ENCODE measurements at places on chromosomes 6 and 20. TPM values are rescaled to one million over a fixed set of nuclear protein-coding genes. Genes with fewer than 3 reads are reported as not detected.

DNA sequence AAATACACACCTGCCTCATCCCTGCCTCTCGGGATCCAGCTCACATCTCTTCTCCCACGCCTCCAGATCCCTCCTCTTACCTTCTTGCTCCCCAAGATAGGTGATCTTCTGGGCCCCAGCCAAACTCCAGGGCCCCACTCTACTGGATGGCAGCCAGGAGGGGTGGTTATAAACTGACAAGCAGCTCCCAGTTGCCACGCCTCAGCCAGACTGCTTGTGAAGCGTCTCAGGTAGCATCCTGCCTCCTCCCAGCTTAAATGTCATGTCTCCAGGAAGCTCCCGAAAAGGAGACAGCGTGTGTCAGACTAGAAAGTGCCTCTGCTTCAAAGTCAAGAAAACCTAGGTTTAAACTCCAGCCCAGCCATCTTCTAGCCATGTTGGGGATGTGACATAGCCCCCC, 114.1 kb downstream of the LRFN2 start:
- no peak for DNase-seq

GRCh38 chr6:136831873-136832562, 9.6 kb downstream of the PEX7 start:
- no peak for DNase-seq

DNA sequence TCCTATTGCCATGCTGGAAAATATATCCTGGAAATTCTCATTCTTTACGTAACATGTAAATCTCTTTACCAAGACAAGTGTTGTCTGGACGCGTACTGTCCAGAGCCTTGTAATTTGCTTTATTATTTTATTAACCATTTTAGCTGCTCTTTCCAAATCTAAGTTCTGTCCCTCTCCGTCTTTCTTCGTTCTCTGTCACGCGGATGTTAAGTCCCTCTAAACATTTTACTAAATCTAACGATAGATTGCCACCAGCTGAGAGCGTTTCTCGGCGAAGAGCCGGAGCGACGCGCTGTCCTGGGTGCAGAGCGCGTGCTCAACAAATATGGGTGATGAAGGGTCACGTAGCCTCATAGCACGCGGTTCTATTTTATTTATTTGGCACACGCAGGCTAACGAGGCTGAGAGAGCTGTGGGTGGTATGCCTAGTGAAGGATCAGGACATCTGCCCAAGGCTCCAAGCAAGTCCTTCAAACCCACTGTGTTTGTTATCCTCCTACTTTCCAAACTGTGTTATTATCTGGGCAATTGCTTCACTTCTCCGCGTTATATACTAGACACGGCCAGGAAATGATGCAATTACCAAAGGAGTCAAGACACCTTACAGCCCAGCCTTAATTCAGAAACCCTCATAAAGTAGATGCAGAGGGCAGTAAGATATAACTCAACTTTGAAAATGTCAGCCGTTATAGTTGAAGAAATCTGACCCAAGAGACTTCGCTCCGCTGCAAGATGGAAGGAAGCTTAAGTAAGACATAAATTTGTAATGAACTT, 10.0 kb upstream of the NCOA7 start:
- peak; percentile 88 for DNase-seq

- no peak for DNase-seq
Observed at GRCh38 chr6:158850807-158851115, 31.6 kb upstream of the EZR start.

- no peak for DNase-seq
Observed at GRCh38 chr20:1038205-1038604, 36.1 kb upstream of the RSPO4 start.

DNA sequence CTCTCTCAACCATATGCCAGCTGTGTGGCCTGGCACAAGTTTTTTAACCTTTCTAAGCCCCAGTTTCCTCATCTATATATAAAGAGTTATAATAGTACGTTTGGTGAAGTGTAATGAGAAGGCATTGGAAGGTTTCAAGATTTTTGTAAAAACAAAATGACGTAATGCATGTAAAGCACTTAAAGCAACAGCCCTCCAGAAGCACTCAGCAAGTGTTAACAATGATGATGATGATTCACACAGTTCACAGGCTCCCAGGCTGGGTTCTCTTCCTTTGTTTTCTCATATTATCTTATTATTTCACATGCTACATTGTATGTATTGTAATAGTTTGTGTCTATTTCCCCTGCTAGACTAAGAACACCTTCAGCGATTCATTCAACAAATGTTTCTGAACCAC, 6.2 kb downstream of the CEP250 start:
- no peak for DNase-seq

DNA sequence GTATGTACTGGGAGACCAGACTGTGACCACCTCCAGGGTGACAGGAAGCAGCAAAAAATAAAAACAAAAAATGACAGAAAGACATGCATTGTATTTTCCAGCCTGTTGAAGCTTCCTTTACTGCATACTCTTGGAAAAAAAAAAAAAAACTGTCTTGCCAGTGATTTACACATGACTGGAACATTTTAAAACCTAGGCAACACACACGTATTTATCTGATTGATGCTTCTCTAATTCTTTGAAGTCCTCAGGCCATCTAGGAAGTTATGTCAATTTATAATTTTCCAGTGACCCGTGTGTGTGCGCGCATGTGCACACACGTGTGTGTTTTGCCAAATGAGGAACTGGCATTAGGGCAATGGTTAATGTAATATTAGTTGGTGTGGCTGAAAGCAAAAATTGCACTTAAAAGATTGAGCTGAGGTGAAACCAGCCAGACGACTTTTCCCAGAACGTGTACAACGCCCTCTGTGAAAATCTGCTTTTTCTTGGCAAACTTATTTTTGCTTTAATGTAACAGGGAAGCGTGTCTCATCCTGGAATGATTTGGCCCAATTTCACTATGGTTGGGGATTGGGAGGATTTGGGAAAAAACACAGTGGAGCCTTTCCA, 315.2 kb downstream of the TFAP2A start:
- DNase-seq, result no peak

DNA sequence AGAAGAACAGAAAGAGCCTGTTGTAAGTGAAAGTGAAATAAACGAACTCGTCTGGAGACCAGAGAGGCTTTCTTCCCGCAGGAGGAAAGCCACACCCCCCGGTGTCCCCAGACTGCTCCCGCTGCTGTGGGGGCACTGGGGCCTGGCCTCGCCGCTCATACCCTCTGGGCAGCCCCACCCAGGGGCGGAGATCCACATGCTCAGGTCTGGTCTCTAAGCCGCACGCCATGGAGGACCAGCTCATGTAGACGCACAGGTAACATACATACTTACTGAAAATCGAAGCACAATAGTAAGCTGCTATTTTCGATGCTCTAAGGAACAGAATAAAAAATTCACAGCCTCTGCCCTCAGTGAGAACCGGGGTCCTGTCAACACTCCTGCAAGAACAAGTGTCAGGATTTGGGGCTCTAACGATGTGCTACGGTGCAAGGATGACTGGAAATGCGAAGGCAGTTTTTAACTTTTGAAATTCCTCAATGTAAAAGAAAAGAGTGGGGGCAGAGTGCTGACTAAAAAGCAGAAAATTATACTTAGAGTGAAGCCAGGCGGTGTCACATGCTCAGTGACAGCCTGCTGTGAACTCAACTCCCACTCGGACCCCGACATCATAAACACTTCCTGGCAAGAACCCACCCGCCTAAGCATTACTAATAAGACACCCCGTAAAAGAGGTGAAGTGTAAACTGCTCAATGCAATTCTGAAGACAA, 110.5 kb downstream of the IRF4 start:
- DNase-seq, result no peak

GRCh38 chr6:114024746-114025145, 53.8 kb upstream of the HDAC2 start:
- no peak for DNase-seq

The BTNL2 gene
- total RNA-seq, result not detected

The JPH2 gene
- not detected for total RNA-seq

The GRM1 gene
- 0.41 TPM for total RNA-seq
